PC-9 (cell line): ENCODE measurements at places on chromosomes 5 and 9.

GRCh38 chr5:134606726-134607125, 25.9 kb downstream of the SAR1B start:
- no peak for DNase-seq

- DNase-seq: no peak
Observed at GRCh38 chr9:99682870-99683269, 138.8 kb upstream of the NR4A3 start.

- no peak for DNase-seq
Observed at GRCh38 chr5:167050568-167051401, 1240.7 kb upstream of the WWC1 start.

GRCh38 chr5:143040622-143041021, 270.4 kb downstream of the ARHGAP26 start:
- no peak for DNase-seq

DNA sequence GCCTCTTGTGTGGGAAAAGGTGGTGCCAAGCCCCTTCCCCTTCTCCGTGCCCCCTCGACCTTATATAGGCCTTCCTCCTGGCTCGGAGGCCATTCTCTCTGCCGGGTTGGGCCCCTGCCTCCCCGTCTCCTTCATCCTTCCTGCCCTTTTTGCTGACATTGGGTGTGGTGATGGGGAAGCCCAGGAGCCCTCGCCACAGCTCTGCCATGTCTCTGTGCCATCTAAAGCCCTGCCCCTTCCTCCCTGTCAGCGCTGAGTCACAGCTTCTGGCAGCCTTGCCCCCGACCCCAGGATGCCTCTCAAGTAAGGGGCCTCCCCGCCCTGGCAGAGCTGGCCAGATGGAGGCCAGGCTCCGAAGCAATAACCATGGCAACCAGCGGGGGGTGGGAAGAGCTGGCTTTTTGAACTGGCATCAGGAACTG, 30.4 kb downstream of the JADE2 start:
- peak; percentile 61 for DNase-seq

DNA sequence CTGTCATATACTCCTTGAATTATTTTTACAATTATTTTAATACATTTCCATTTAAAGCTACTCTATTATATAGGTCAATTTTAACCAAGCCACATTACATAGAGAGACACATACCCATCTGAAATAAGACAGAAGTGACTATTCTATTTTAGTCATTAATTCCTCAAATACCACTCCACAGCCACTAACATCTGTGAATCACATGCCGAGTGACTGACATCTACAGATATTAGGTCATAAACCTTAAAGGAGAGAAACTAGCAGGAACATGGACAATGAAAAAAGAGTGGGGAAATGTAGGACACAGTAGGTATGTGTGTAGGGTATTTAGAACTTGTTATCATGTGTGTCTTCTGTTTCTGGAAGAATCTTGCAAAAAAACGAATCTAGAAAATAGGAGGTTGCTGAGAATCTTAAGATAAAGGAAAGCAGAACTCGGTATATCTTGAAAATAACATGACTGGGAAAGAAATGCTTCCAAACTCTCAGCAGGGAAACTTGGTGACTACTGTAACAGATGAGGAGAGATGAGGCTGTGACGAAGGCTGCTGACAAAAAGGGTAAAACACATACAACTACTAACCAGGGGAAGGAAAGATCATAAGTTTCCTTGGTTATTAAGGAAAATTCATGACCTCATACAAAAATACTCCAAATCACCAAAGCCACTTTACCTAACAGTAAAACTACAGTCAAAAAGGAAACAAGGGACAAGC, 84.6 kb downstream of the PLPP1 start:
- DNase-seq: no peak
